ENCODE measurements at places on chromosomes 4 and X.

DNA sequence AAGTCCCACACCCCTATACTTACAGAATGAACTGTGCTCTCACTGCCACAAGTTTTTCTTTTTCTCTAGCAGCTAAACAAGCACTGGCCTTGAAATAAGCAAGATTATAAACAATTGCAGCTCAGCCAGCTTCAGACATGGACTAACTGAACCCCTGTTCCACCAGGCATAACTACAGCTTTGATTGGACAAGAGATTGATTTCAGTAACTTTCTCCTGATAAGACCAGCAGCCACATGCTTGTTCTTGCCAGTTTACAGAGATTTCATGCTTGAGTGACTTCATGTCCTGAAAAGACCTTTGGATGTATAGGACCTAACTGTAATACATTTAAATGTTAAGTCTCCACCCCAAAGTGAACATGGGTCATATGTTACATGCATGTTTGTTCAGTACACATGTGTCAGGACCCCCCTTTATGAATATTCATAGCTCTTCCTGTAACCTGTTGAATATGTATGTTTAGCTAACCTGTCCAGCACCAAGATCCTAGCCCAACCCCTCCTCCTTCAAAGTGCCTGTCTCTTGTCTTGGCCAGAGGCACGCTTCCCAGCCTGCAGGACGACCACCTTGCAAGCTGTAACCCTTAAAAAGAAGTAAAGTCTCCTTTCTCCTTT is 27.9 kb downstream of the ZNF275 start:
- DNase-seq = no peak

GRCh38 chrX:57286507-57287251 is at the start of gene FAAH2:
TSS of gene FAAH2 (plus strand) at chrX:57286706. CDS start at chrX:57286826, 120 bp downstream.
- peak; percentile 80 for DNase-seq

GRCh38 chr4:162450531-162451035 is 286.8 kb upstream of the FSTL5 start:
- DNase-seq = no peak

GRCh38 chr4:89836031-89836745 is 773 bp downstream of the SNCA start:
- no peak for DNase-seq

DNA sequence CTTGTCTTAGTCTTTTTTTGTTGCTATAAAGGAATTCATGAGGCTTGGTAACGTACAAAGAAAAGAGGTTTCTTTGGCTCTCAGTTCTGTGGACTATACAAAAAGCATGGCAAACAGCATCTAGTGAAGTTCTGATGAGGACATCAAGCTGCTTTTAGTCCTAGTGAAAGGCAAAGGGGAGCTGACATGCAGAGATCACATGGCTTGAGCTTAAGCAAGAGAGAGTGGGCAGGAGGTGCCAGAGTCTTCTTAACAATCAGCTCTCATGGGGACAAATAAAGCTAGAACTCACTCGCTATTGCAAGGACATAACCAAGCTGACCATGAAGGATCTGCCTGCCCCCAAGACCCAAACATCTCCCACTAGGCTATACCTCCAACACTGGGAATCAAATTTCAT is 1063.1 kb downstream of the PCDH7 start:
- DNase-seq = no peak

GRCh38 chr4:152352622-152353116 is 183.2 kb downstream of the FBXW7 start:
- no peak for DNase-seq

DNA sequence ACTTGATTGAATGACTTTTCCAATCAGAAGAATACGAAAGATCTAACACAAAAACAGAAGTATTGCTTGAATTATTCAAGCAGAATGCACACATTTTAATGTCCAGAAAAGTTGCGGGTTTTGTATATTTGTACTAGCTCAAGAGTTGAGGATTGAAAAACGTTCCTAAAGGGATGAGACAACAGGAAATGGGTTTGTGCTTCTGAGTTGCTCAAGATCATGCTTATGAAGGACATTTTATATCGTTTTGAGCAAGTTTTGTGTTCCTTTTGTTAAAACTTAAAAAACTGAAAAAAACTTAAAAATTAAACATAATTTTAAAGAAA is 353 bp upstream of the SMIM10 start:
- no peak for DNase-seq

DNA sequence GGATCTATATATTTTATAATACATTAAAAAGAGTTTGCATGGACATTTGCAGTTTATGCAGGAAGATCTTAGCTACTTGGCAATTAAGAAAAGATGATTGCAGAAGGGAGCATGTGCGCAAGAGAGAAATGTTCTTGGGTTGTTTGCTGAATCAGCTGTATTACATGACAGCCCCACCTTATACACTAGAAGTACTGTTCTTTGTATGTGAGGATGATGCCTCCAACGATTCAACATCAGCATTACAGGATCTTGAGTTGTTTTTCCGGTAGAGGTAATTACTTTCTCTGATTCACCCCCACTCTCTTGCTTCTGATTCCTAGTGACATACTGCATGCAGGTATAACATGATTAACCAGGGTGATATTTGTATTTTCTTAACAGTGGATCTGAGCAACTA is 140.8 kb downstream of the PCDH7 start:
- DNase-seq = no peak

DNA sequence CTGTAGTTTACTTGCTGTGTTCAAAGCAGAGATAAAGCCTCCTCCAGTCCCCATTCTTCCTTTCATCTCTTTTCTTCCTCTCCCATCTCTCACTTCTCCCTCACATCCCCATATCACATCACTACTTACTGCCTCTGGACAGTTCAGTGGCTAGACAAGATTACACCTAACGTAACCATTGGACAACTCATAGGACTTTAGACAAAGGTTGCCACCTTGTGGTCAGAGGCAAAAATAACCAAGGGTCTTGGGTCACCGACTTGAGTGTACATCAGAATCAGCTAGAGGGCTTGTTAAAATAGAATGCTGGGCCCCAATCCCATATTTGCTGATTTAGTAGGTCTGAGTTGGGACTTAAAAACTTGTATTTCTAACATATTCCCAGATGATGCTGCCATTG is 109.3 kb upstream of the DGKK start:
- peak; percentile 14 for DNase-seq

DNA sequence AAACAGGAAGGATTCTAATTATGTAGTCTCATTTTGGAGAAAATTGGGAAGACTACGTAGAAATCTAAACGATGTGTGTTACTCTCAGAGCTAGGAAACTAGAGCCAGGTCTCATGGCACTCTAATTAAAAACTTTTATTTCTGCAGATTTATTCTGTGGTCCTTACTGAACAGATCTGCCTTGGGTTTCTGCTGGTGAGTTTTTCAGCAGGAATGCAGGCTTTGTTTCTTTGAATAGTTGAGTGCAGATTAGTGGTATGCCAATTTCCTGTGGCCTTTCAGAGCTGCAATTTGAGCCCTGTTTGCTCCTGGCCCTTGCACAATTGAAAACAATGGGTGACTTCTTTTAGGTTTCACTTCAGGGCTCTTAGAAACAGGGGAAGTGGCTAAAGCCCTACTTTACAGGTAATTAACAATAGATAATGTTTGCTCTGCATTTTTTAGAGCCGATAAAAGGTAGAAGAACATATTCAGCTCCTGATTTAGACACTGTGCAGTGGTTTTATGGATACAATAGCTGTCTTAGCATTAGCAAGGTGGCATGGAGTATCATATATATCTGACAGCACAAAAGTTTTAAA is 21.8 kb downstream of the SPRY1 start:
- no peak for DNase-seq

GRCh38 chr4:6926681-6927478 is 17.3 kb downstream of the TBC1D14 start:
- DNase-seq = peak; percentile 76
